ENCODE measurements at places on chromosomes 7 and 10.

DNA sequence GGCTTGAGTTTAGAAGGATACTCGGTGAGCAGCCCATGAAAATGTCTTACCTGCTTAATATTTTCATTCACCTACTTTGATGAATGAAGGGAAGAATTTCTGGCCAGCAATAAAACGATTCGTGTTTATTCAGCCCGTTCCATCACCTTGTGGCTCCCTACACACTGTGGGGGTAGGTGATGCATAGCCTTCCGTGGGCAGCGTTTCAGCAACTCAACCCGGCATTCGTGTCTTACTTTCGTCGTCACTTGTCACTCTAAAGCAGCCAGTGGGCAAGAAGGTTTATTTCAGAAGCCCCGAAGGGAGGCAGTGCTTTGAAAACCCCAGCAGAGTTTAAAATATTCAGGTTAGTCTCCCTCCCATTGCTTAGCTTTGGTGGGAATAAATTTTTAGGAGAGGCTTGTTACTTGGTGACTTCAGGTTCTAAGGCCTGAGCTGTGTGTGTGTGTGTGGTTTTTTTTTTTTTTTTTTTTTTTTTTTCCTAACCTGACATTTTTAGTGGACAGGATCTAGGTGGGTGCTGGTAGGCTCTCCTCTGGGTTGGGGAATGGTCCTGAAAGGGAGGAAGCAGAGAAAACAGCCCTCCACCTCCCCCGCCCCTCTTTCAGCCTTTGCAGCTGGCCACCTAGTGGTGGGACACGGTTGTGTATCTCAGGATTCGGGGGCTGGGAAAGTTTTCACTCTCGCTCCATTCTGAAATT, 1.8 kb downstream of the GRK5 start:
- peak; percentile 79 for DNase-seq

DNA sequence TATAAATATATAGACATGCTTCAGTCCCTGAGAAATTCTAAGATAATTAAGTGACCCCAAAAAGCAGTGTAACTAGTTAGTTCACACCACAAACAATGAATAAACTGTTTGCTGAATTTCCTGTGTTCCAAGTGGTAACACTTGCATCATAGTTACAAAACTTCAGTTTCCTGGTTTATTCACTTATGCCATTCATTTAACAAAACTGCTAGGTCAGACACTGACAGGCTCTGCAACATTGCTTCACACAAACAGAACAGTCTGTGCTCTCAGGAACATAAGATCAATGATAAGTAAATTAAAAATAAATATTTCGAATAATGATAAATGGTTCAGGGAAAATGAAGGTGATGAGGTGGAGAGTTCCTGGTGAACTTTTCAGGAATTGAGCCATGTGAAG, 133.3 kb upstream of the NAMPT start:
- no peak for DNase-seq

GRCh38 chr7:57205000-57205399, 72.8 kb upstream of the ZNF479 start:
- no peak for DNase-seq

DNA sequence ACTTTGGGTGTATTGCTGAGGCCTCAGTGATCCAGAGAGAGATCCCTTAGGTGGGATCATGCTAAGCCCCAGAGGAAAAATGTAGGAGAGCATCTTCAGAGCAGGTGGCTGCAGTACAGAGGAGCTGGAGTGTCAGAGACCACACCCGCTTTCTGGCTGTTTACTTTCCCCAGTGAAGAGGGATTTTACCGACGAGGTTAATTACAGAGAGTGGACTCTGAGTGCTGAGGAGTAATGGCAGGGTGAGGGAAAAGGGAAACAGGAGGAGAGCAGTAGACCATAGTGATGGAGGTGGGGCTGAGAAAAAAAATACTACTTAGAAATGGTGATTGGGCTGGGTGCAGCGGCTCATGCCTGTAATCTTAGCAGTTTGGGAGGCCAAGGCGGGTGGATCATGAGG, 43.3 kb upstream of the HBP1 start:
- DNase-seq: no peak

DNA sequence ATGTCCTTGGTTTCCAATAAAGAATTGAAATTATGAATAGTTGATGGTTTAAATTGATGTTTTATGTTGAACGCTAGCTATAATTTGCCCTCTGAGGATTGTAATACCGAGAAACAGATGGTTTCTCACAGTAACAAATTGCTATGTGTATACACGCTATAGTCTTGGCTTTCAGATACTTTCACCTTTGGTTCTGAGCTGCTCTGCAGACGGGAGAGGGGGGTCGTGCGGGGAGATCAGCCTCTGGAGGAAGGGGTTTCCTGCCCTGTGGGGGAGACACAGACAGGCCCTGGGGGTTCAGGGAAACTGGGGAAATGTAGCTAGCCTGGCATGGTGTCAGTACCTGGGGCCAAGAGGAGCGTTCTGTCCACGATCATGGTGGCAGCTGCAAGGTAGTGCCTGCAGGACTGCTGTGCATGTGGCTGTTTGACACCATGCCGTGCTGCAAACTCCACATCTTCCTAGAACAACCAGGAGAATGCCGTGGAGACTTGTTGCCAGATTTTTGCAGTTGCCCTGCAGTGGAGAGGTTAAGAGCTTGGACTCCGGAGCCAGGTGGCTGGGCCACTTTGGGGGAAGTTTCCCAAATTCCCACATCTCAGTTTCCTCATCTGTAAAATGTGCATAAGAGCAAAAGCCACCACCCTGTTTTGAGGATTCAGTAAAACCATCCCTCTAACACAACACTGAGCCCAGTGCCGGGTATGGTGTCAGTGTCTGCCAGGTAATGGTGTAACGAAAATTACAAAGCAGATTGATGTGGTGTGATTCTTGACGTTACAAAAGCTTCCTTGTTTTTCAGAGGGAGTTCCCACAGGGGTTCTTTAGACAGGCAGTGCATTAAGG, 167.9 kb downstream of the CUX1 start:
- no peak for DNase-seq

DNA sequence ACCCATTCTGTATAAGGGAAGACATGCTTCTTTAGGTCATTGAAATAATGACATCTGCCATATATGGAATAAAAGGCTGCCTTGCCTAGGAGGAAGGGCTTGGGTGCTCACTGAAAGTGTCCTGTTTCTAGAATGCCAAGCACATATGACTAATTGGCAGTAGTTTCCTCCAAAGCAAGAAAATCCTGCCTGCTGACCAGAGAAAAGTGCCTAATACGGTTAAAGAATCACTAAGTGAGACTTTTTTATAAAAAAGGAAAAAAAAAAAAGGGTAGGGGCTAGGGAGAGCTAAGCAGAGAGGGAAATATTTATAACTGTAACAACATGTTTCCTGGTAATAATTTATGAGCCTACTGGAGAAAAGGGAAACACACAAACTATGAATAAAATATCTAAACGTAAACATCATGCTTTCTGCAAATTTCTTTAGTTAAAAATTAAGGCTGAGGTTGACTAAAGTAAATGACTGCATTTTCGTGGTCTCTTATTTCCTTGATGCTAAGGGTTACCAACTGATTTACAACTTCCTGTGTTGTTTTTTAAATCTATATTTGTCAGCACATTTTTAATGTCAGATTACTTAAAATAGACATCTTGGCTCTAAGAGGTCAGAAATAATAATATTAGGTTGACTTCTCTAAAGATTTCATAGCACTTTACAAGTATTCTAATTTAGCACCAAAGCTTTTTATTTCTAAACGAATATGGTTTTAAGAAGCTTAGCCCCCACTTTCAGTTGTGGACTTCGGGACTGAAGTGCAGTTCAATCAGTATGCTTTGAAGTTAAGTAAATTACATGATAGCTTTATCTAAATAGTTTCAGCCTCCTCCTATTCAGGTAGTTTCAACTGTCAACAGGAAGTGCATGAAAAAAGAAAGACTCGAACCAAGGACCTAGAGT, 89.6 kb downstream of the CABCOCO1 start:
- no peak for DNase-seq

- DNase-seq: no peak
These were observed 92.8 kb upstream of the TAC1 start for GRCh38 chr7:97639036-97639435.

DNA sequence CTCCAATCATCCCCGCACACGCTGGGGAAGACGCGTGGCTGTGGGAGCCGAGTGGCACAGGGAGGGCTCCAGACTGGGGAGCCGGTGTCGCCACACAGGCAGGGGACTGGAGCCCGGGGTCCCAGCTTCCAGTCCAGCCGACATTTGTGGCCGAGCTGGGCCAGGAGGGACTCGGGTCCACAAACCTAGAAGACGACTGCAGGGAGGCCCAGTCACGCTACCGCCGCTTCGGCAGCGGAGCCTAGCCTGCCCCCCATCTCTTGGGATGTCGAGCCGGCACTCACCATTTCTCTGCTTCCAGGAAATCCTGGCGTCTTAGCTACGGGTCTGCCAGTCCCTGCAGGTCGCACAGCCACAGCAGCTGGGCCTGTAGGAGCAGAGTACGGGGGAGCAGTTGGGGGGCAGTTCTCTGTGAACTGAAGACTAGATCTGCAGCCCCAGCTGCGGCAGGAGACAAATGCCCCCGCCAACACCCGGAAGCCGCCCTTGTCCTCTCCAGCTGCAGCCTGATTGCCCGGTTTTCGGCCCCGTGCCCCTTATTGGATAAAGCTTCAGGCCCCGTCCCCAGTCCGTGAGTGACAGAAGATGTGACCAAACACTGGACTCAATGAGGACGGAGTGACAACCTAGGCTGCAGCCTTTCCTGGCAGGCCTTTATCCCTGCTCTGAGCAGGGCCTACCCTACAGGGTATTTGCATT, 270.7 kb downstream of the ZNF33B start:
- peak; percentile 14 for DNase-seq

- no peak for DNase-seq
These were observed 142.9 kb upstream of the AHR start for GRCh38 chr7:17155529-17155928.

DNA sequence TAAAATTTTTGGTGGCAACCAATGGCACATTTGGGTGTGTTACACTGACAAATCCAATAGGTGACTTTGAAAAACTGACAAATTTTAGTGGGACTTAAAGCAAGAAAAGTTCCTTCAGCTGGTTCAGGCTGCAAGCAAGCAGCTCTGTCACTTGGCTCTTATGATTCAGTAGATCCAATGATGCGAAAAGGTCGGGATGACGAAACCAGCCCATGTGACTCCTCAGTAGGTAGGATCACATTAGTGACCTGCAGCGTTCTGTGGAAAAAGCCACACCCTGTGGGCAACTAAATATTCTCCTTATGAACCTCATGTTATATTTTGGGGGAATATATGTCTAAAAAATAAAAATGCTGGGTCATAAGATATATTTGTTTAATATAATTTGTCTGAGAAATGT, 13.3 kb upstream of the TSGA13 start:
- DNase-seq: peak; percentile 4

Measured in stimulated activated naive CD8-positive, alpha-beta T cell treated with anti-CD3 and anti-CD28 coated beads, Interleukin-15, Interleukin-2, amounts not matched to agents 100 U/mL and 50 U/mL, for 24 hours (primary cell).